ENCODE measurements at places on chromosomes 12 and 14.

- no peak for DNase-seq
Measured at GRCh38 chr14:24725311-24725710, 91.3 kb upstream of the GZMB start.

GRCh38 chr12:121800694-121801594, 2.9 kb upstream of the SETD1B start:
- no peak for DNase-seq

GRCh38 chr12:113347107-113347506, 11.3 kb upstream of the PLBD2 start:
- DNase-seq: no peak

DNA sequence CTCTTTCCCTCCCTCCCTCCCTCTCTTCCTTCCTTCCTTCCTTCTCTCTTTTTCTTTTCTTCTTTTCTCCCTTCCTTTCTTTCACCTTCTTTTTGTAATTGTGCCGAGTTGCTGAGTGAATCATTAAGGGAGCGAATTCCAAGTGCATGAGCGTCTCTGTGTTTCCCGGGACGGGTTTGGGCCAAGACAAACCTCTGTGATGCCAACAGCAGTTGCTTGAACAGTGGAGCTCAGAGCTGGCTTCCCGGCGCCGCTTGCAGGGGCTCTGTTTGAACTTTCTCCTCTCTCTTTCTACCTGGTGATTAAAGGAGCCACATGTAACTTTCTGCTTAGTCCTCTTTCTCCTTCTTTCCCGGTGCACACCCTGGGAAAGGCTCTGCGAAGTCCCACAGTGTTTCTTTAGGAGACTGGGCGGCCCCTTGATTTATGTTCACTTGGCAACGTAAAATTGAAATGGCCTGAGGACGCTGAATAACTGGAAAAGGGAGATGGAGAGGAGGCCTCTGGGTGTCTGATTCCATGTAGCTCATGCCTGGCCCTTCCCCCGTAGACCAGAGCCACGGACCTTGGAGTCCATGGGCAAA, 33.7 kb upstream of the MAP1LC3B2 start:
- peak; percentile 76 for DNase-seq

DNA sequence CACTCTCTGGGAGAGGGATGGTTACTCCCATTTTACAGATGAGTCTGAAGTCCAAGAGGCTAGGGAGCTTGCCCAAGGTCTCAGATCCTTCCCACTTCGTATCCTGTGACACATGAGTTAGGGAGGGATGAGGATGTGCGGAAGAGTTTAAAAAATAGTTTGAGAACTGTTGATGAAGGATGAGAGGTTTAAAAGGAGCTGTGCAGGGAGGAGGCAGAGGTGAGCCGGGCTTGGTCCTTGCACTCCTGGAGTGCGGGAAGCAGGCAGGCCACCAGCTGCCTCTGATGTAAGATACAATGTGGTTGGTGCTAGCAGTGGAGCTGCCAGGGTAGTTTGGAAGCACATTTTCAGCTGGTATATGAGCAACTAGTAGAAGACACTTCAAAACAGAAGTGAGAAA, 46.5 kb downstream of the TSPAN9 start:
- no peak for DNase-seq

DNA sequence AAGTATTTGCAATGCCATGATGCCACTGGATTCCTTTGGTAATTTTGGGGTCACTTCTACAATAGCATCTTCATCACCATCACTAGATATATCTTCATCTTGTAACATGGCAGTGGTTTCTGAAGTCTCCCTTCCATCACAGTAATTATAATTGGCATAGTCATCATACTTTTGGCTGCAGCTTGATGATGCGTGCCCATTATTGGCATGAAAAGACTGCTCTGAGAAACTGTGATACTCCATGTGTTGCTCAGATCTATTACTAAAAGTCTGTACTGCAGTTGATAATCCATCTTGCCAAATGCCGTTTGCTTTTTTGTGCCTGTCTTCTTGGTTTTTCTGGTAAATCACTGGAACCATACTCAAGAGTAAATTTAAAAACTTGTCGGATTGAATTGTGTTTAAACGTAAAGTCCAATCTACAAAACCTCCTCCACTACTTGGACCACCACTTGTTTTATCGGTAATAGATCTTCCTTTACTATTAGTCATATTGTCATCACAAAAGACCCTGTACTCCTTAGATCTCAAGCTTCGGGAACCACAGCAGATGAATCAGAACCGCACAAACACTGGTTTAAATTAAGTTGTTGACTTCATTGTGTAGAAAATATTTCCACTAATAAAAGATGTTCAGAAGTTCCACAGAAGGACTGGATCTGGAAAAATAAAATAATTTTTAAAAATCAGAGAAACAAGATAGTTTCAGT, 29.9 kb downstream of the SLC41A2 start:
- no peak for DNase-seq

- DNase-seq: peak; percentile 44
Measured at GRCh38 chr12:91189516-91189915, 6.9 kb upstream of the DCN start.

- DNase-seq: no peak
Measured at GRCh38 chr12:127888943-127889719, 377.8 kb upstream of the TMEM132C start.

DNA sequence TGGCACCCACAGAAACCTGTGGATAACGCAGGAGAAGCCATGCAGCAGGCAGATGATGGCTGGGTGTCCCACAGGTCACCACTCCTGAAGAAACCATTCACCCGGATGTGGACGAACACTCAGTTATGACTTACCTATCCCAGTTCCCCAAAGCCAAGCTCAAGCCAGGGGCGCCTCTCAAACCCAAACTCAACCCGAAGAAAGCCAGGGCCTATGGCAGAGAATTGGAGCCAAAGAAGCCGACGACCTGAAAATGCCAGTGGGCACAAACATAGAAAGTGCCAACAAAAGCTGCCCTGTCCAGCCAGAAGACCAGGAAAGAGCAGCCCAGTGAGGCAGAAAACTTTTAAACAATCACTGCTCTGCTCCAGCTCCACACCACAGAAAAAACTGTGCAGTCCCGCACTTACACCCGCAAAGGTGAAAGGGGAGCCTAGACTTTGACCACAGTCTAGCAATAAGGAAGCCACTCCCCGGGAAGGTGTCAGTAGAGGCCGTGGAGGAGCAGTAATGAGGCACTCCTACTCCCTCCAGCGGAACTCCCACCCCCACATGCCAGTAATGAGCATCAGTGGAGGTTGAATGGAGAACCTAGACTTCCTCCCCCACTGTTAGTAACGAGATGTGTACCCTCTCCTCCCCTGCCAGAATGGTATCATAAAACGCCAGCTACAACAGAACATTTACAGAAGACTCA, 6.0 kb upstream of the ACVRL1 start:
- no peak for DNase-seq

Measured in kidney epithelial cell (primary cell).